ENCODE measurements at places on chromosomes 4 and X.

DNA sequence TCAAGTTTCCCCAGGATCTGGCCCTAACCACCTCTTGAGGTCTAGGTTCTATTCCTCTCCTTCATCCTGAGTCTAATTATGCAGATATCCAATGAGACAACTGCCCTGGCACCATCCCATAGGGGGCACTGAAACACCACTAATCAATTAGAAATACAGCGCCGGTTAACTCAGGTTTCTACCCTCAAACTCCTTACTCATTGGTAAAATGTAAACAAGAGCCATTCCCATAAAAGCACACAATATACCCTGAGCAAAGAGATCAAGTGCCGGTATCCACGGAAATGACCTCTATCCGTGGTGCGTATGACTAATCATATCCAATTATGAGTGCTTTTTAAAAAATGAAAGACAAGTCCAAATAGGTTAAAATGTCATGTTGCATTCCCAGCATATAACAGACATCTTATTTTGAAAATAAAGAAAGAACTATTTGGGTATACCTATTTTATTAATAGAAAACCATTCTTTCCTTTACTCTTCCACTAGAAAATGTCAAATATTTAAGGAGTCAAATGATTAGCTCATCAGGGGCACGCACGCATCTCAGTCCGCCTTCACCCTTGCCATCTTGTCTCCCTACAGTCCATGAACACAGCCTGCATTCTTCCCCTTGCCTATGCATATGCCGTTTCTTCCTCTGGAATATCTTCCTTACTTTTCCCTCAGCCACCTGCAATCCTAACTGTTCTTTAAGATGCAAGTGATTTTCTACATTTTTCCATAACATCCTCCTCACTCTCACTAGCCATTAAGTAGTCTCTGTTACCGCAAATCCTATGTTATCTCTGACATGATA lies 141.1 kb downstream of the MAML3 start:
- DNase-seq = no peak

GRCh38 chr4:140014284-140014683 lies 139.7 kb downstream of the MAML3 start:
- no peak for DNase-seq

GRCh38 chr4:42786350-42787078 lies 106.0 kb upstream of the GRXCR1 start:
- no peak for DNase-seq

GRCh38 chr4:73451404-73451803 lies 15.4 kb downstream of the AFP start:
- no peak for DNase-seq

DNA sequence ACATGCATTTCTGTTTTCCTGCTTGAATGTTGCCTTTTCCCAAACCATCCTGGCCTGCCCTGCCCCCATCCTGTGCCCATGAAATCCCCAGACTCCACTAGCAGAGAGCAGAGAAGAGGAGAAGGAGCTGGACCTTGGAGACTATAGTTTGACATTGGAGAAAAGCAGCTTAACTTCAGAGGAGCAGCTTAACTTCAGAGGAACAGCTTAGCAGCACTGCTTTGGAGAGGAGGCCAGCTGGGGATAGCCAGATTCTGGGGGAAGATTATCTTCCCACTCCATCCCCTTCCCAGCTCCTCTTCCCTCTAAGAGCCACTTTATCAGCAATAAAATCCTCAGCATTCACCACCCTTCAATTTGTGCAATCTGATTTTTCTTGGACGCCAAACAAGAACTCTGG lies 443.0 kb downstream of the PCDH10 start:
- DNase-seq = no peak

DNA sequence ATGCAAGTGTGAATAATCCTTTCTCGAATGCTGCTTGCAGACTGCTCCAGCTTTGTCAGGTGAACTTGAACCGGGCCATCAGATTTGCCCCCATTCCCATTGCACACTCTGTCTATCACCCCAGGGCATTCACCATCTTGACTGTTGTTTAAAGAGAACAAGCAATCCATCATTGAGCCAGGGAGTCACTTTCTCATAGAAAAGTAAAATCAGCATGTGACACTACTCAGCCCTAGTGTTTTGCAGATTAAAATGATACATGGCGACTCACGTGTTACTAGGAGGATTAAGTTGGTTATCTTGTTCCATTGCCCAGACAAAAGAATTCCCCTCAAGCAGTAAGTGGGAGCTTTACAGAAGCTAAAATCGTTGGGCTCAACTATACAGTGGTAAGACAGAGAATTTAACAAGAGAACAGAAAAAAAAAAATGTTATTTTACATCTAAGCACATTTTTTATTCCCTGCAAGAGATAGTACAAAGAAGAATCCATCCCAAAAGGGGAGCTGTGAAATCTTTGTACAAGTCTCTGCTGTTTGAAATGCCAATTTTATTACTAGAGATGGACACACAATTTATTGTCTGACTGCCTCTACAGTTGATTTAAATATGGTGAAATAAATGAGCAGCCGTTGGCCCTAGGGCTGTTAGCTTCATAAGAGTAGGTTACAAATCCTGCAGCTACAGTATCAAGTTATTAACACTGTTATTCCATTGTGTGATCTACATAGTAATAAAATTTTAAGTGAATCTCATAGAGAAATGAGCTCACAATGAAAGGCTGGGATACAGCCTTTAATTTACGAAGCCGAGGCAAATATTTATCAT lies 67.5 kb downstream of the NEUROG2 start:
- no peak for DNase-seq

DNA sequence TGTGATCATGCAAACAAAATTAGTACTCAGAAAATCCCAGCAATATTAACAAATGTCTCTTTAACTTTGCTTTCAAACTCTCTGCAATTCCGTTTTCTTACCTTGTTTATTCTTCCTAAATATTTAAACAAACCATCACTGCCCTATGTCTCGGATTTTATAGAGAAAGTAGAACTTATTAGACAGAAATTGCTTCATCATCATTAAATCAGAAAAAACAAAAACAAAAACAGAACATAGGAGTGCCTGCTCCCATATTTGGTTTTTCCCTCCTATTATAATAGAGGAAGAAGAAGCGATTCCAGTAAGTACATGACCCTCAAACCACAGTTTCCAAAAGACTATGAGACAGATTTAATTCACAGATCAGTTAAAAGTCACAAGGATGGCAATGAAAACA lies 1228.0 kb downstream of the RPA4 start:
- no peak for DNase-seq

DNA sequence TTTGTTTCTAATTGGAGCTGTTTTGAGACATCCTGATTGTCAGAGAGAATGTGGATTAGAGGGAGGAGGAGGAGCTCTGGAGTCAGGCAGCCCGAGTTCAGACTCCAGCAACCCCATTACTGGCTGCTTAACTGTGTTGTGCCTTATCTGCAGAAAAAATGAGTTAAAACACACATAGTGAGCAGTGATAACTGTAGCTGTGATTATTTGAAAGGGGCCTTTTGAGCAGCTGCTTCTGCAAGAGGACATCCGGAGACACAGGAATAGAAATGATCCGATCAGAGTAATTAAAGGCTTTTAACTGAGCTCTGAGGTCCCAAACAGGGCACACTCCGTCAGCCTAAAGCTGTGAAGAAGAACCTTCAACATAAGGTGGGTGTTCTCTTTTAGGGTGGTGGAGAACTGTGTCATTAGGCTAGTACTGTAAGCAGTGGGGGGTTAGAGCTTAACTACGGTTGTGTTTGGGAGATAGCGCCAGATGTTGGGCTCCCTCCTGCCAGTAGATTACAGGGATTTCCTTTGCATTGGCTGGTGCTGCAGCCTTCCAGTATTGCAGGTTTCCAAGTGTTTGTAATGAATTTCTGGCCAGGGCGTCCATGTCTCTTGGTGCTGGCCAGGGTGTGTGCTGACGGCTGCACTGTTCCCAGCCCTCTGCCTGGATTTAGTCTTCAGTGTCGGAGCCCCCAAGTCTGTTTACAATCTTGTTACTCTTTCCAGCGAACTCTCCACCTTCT lies 24.3 kb downstream of the ADD1 start:
- DNase-seq = no peak

- peak; percentile 2 for DNase-seq
Observed at GRCh38 chr4:125314676-125315575, at the start of gene FAT4. Gene FAT4 (plus strand): TSS chr4:125314955. CDS start chr4:125316412, 1,457 bp downstream.

DNA sequence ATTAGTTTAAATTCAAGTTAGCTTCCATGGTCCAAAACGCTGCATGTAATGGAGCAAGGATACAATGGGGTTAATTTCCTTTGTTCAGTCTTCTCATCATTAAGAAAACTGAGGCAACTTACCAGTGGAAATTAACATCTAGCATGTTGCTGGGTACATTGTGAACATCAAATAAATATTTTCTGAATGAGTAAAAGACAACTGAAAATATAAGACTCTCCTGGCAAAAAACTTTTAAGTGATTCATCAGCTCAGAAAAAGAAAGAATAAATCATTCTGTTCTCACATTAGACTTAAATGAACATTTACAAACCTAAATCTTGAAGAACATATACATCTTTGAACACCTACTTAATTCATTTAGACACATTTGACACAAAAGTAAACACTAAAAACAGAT lies 138.4 kb upstream of the ETNPPL start:
- no peak for DNase-seq

DNA sequence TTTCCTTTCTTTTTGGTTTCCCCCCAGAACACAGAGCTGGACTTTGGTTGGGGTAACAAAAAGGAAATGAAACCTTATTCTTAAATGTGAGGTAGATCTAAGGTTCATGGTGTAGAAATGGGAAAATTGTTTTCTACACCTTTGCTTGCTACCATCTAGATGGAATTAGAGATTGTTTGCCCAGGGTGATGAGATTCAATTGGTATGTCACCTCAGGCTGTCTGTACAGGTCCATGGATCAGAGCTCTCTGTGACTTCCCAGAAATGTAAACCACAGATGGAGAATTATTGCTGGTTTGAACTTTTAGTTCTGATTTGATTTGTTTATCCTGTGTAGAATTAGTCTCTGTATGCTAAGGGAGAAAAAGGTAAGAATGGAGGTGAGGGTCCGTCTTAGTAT lies 146.7 kb downstream of the PCDH7 start:
- DNase-seq = no peak

DNA sequence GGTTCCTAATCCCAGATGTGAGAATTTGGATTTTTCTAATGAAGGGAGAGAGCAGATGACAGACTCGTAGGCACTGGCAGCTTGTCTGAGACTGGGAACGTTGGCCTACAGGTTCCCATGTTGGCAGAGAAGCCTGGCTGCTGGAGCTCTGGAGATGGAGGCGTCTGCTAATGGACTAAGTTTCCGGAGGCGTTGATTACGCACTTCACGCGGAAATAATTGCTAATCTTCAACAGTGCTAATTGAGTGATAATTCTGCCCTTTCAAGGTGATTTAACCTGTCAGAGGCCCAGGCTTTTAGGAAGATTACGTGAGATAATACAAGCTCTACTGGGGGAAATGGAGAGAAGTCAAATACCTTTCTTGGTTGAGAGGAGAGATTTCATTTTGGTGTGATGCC lies 77.4 kb downstream of the PSAPL1 start:
- DNase-seq = no peak
